ENCODE measurements at places on chromosomes 11 and 22. TPM values are rescaled to one million over a fixed set of nuclear protein-coding genes. Genes with fewer than 3 reads are reported as not detected.

DNA sequence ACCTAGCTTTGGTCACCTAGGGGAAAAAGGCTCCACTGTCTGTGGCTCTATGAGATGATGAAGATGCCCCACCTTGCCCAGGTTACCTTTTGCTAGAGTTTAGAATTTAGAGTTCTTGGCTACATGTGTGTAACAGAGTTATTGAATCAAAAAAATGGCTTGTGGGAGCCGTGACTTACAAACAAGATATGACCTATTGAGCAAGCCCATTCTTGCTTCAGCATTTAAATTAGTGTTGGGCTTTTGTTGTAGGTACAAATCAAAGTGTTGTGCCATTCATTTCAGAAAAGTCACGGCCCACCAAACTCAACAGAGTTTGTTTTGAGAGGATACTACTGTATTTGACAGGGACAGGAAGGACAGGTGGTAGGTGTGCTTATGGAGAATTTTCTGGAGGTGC is 768.8 kb downstream of the NTM start:
- DNase-seq = peak; percentile 10

Gene FAM83F
- not detected for total RNA-seq

Gene NPAS4
- not detected for total RNA-seq

DNA sequence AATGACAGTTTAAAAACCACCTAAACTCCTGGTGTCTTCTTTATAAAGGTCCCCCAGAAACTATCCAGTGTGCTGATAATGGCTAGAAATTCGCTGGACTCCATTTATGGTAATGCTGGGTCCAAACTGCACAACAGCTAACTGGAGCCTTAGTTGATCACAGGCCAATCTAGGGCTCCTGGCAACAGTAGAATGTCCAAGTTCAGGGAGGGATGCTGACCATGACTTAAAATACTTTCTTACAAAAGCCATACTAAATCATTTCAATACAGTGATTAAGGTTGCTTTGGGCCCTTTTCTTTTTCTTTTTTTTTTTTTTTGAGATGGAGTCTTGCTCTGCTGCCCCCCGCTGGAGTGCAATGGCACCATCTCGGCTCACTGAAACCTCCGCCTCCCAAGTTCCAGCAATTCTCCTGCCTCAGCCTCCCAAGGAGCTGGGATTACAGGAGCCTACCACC is 14.5 kb upstream of the GAB2 start:
- peak; percentile 47 for DNase-seq

- DNase-seq = no peak
Measured at GRCh38 chr11:36380296-36381014, 84.4 kb downstream of the PRR5L start.

Gene ANO5
- not detected for total RNA-seq

DNA sequence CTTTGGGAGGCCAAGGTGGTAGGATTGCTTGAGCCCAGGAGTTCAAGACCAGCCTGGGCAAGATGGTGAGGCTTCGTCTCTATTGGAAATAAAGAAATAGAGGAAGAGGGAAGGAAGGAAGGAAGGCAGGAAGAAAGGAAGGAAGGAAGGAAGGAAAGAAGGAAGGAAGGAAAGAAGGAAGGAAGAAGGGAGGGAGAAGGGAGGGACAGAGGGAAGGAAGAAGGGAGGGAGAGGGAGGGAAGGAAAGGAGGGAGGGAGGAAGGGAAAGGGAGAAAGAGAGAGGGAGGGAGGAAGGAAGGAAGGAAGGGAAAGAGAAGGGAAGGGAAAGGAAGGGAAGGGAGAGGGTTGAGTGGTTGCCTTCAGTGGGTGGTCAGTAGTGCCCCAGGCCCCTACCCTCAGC is 13.9 kb upstream of the PNPLA3 start:
- DNase-seq = no peak

DNA sequence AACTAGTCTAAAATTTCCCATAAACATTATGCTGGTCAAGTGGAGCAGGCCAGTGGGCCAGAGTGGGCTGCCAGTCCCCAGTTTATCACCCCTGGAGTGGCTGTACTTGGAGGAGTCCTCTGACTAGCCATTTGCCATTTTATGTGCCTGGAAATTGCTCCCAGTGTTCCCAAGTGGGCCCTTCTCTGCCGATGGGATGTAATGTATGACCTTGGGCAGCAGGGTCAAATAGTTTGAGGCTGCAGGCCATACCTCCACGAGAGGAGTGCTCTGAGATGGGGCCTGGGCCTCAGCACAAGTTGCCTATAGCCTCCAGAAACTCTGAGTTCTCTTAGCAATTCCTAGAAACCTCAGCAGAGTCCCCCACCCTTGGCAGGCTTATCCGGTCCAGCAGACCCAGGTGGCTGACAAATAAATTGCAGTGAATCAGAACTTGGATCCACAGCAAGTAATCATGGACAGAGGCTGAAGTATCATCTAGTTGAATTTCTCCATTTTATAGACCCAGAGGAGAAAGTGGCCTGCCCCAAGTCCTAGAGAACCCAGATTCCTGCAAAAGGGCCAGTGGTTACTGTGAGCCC is 17.8 kb upstream of the PATZ1 start:
- no peak for DNase-seq

DNA sequence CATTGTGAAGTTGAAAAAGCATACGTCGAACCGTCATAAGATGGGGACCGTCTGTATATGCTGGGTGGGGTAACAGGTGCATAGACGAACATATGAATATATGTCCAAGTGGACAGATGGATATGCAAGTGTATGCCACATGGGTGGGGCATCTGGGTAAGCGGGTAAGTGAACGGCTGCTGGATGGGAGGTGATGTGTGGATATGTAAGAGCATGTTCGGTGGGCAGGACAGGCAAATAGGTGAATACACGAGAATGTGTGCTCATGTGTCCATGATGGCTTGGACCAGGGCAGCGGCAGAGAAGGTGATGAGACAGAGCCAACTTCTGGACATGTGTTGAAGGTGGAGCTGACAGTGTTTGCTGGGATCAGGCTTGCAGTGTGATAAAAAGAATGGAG is 12.0 kb downstream of the IFITM10 start:
- DNase-seq = no peak

GRCh38 chr11:1949302-1949701 is 2.2 kb downstream of the MRPL23 start:
- no peak for DNase-seq

DNA sequence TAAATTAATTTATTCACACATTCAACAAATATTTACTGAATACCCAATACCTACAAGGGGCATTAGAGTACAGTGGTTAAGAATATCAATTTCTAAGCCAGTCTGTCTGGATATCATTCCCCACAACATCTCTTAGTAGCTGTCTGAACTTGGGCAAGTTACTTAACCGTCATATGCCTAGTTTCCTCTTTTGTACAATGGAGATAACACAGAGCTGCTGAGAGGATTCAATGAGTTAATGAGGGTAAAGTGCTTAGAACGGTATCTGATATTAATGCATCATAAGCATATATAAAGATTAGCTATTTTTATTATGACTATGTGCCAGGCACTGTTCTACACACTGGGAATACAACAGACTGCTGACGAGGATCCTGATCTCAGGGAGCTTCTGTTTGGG is 116.4 kb downstream of the APOL5 start:
- DNase-seq = no peak

Gene KCNQ1OT1
- 0.86 TPM for total RNA-seq

DNA sequence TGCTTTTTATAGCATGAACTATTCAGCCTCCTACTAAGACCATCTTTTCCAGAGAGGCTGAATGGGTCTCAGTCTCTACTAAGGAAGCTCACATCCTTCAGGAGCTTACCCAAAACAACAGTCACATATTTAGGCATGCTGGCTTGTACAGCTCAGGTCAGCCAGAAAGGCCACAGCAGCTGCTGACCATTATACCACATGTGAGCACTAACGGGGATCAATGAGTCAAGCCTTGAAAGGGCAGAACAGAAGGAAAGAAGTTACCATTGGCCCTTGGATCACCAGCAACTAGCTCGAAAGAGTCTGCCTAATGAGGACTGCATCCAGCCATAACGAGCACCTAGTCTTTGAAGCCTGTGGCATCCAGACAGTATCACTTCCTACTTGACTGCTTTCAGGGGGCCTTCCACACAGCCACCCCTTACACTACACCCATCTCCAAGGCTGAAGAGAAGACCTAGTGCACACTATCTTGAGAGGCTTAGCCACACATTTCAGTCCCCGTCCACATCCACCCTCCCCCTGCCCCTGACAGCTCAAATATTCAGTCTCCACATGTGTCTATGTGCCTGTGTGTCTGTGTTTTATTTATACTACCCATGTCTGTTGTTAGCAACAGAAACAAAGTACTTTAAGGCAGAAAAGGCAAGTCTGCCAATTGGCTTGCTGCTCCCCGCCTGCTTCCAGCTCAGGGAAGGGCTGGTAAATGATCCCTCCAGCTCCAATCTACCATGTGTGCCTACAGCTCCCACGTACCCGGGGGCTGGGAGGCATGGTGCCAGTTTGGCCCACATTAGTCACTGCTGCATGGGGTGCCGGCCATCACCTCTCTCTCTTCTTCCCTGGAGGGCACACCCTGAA is 95.5 kb downstream of the RPL27A start:
- DNase-seq = peak; percentile 68

GRCh38 chr11:69436041-69436982 is 45.2 kb upstream of the LINC01488 start:
- no peak for DNase-seq

Gene SUSD2
- not detected for total RNA-seq
